ENCODE measurements at places on chromosomes 13 and 19.

DNA sequence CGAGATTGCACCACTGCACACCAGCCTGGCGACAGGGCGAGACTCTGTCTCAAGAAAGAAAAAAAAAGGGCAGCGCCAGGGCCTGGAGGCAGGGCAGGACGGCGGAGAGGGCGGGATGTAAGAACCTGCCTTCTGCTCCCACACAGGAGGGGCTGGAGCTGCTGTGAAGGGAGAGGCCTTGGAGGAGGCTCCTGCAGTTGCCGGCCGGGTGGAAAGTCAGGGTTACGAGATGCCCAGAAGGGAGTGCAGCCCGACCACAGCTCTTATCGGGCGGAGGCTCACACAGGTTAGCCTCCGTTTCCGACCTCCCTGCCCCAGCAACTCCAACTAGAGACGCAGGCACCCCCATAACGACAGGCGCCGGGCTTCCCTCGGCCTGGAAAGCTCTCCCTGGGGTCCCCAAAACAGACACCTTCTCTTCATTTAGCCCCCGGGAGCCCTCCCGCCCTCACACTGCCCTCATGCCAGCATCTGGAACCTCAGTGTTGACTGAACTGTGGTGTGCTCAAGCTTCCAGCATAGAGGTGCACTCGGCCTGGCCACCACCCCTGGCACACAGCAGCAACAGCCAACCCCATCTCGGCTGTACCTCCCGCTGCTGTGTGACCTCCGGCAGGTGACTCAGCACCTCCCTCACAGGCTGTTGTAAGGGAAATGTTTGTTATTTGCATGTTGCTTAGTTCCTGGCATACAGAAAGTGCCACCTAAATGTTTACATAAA, 1.4 kb downstream of the PLPP2 start:
- DNase-seq, result no peak

GRCh38 chr13:36030670-36031331, 100.4 kb downstream of the DCLK1 start:
- DNase-seq, result no peak

GRCh38 chr13:105665284-105665683, 870.2 kb downstream of the EFNB2 start:
- DNase-seq, result no peak

DNA sequence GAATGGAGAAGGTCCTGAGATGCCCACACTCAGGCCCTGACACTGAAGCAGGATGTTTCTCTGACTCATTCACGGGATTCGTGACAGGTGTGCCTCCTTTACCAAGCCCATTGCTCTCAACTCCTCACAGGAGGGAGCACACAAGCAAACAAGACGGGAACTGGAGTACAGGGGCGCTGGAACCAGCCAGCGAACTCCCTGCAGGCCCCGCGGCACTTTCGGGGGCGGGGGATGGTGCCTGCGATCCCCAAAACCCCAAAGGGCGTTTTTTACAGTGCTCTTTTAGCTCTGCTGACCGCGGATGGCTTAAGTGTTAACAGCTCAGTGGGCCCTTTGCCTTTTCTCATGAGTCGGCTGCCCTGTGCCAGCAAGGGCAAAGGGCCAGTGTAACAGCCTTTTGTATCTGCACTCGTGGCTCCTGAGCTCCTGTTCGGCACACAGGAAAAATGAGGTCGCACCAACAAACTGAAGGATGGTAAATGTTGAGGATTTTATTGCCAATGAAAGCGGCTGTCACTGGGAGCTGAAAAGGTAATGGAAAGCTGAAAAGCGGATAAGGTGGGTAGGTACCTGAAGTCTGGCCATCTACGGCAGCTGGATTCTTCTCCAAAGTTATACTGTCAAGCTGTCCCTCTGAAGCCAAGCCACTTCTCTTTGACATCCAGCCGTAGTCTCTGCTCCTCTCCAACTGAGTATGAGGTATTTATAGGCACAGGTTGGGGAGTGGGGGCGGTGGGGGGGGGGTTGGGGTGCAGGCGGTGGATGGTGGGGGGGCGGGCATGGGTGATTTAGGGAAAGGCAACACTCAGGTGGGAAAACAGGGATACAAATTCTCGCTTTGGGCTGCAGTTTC, 65.0 kb upstream of the TRPC4 start:
- no peak for DNase-seq

DNA sequence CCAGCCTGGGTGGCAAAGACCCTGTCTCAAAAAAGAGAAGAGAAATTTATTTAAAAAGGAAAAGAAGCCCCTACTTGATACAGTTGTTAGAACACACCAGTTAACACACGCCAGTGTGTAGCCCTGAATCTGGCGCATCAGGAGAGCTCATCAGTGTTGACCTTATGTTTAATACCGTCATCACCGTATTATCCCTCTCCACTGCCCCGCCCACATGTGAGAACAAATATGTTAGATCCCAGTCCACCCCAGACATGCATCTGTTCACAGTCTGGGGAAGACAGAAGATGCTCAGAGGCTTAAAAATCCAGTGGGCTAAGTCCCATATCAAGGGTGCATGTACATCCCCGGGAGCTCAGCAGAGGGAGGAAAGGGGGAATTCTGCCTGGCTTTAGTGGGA, 155.2 kb downstream of the DPF1 start:
- DNase-seq, result no peak

- DNase-seq, result no peak
Observed at GRCh38 chr13:95745289-95745688, 68.3 kb downstream of the DNAJC3 start.

GRCh38 chr13:39433651-39434050, 169.3 kb downstream of the LHFPL6 start:
- no peak for DNase-seq

DNA sequence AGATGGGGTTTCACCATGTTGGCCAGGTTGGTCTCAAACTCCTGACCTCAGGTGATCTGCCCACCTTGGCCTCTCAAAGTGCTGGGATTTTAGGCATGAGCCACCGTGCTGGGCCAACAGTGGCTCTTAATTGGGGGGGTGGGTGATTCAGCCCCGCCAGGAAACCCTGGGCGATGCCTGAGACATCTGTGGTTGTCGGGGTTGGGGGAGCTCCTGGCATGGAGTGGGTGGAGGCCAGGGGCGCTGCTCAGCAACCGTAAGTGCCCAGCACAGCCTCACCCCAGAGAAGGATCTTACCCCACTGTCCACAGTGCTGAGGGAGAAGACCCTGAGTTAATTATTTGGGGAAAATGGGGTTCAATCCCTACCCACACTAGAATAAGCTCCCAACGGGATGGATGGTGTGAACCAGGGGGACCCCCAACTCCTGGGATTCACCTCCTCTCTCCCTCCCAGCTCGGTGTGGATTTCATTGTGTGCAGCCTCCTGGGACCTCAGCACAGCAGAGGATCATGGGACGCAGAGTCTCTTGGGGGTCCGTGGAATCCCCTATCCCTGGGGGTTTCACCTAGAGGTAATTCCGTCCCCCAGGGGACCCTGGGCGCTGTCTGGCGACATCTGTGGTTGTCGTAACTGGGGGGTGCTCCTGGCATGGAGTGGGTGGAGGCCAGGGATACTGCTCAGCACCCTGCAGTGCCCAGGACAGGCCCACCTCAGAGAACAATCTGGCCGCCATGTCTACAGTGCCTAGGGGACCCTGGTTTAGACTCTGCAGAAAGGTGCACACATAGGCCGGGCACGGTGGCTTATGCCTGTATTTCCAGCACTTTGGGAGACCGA, 68.9 kb downstream of the GADD45B start:
- DNase-seq, result no peak

GRCh38 chr13:80924596-80924995, 583.7 kb upstream of the SPRY2 start:
- no peak for DNase-seq
